Aorta (tissue), 5 donors: ENCODE measurements at places on chromosomes 5 and 9.

GRCh38 chr9:126805554-126806262, 868 bp downstream of the ZBTB43 start:
- DNase-seq, result no peak

DNA sequence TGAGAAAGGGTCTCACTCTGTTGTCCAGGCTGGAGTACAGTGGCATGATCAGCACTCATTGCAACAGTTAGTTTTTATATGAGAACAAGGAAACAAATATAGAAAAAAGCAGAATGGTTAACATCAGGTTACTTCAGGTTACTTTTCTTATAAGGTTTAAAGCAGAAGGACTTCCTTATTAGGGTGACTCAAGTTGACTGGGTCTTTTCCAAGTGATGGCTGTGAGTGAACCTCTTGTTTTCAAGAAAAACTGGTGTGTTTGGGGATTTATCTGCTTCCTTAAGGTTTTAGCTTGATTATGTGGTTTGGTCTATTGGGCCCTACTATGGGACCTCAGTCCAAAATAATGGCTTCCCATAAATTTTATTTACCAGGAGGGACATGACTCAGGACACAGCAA, 99.2 kb downstream of the ARRDC3 start:
- DNase-seq, result no peak

DNA sequence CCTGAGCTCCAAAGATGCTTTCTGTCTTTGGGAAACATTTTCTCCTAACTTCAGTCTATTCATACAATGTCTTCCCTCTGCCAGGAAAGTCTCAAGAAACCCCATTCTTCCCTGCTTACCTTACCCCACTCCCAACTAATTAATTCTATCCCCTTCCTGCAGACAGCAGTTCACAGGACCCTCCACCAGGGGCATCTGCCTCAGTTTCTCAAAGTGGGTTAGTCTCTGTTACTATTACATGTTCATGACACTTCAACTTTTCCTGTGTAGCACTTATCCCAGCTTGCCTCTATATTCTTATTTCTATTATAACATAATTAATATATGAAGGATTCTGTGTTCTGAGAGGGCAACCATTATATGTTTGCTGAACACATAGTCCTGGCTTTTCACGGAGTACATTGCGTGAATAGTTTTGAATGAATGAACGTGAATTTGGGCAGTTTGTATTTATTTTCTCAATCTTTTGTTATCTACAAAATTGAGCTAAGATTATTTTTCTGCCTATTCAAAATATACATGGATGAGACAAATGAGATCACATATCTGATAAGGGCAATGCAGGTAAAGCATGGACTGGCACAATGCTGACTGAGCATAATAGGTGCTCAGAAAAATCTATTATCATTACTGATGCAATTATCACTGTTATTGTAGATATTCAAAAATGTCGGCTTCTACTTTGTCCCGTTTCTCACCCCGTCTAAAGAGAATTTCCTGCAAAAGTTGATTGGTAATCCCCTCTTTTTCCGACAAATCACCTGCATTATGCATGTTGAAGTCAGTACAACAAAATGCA, 341.1 kb downstream of the BRINP1 start:
- no peak for DNase-seq

DNA sequence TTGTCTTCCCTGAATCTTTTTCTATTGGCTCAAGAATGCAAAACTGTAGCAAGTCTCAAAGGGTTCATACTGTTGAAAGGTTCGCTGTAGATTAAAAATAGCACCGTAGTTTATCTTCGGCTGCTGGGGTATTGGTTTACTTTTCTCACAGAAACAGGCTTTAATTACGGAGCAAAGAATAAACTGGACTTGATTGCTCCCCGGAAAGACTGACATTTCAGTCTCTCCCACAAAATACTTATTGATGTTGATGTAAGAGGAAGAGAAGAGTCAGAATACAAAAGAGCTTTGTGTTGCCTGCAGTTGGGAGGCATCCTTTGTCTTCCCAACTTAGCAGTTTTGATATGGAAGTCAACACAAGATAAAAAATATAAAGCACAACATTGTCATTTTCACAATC, 183.9 kb upstream of the DMAC1 start:
- DNase-seq, result no peak

DNA sequence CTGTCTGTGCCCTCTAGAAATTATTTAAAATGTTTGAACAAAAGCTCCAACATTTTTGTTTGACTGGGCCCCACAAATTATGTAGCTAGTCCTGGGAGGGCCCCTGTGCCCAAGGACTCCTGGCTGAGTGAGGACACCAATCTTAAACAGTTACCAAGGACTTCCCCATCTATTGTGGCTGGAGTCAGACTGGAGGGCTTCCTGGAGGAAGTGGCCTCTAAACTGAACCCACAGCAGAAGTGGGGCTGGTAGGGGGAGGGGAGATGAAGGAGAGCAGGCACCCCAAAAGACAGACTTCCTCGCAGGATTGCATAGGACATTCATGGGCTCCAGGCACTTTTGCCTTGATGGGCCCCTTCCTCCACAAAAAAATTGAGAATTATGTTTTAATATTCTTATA, 8.1 kb downstream of the ADAMTS13 start:
- no peak for DNase-seq
